ENCODE measurements at places on chromosomes 1 and 21. TPM values are rescaled to one million over a fixed set of nuclear protein-coding genes. Genes with fewer than 3 reads are reported as not detected.

DNA sequence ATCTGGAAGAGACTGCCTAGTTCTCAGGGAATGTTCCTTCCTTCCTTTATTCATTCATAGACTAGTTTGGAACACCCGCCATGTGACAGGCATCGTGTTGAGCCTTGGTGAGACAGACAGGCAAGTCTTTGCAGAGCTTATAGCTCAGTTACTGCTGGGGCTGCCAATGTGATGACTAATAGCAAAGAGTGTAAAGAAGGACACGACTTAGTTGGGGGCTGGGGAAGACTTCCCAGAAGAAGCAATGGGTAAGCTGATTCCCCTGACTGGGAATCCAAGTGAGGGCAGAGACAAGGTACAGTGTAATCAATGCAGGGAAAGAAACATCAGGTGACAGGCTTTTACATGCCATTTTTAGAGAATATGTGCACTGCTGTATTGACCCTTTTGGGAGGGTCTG is 51.2 kb downstream of the TENT5C start:
- no peak for DNase-seq

GRCh38 chr1:11080931-11081330 is 18.7 kb downstream of the EXOSC10 start:
- no peak for DNase-seq

DNA sequence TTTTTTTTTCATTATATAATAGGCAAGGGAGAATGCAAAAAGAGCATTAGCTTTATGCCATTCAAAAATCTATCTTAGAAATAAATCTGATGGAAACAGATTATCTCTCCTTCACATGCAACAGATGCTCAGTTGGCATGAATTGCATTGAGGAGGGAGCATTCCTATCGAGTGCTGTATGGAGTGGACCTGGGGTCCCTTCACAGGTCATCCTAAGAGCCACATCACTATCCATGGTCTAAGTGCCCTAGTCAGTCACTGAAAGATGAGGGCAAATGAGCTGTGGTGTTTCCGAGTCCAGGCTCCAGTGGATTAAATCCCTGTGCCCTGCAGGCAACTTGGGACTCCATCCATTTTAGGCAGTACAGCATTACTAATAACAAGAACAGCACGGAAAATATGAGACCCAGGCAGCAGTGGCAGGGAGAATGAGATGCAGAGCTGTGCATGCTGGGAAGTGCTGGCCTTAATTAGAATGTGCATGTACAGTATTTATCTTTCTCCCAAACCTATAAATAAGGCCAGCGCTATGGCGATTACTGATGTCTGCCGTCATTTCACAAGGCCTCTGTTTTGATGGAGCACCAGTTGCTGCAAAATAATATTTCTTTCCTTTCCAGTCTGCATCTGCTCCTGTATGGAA is 512.3 kb upstream of the PLXNA2 start:
- DNase-seq, result no peak

DNA sequence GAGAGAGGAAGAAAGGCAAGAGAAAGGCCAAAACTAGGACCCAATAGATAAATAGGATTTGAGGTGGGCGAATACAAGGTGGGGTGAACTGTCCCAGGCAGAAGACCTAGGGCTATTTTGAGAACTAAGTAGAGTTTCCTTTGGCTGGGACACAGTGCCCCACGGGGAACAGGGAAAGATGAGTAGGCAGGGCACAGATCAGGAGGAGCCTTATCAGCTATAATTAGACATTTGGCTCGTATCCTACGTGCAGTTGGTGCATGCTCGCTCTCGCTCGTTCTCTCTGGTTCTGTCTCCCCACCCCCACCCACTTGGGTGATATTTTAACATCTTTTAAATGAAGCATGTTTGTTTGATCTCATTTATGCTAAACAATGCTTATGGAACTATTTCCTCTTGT is 235.0 kb upstream of the JUN start:
- no peak for DNase-seq

DNA sequence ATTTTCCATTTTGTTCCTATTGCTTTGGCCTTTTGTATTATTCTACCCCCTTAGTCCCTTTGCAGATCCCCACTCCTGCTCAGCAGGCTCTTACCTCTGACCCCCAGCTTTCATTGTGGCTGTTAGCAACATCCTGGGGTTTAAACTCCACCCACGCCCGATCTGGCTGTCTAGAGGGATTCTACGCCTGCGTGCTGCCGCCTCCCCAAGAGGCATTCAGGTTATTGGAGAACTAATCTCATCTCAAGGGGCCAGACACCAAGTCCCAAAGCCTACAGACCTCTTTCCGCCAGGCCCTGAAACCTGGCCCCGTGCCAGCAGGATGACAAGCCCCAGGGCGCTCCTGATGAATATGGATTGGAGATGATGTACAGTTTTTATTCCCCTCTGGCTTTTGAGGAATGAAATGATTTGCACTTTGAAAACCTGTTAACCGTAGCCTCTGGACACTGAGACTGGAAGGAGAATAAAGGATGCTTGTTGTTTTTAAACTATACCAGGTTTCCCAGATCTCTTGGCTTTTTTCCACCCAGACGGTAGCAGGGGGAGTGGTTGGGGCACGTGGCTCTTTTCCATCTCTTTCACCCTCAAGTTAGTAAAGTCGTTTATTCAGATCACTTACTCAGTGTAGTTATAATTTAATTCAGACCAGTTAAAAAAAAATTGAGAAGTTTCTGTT is 14.5 kb upstream of the IKBKE start:
- no peak for DNase-seq

DNA sequence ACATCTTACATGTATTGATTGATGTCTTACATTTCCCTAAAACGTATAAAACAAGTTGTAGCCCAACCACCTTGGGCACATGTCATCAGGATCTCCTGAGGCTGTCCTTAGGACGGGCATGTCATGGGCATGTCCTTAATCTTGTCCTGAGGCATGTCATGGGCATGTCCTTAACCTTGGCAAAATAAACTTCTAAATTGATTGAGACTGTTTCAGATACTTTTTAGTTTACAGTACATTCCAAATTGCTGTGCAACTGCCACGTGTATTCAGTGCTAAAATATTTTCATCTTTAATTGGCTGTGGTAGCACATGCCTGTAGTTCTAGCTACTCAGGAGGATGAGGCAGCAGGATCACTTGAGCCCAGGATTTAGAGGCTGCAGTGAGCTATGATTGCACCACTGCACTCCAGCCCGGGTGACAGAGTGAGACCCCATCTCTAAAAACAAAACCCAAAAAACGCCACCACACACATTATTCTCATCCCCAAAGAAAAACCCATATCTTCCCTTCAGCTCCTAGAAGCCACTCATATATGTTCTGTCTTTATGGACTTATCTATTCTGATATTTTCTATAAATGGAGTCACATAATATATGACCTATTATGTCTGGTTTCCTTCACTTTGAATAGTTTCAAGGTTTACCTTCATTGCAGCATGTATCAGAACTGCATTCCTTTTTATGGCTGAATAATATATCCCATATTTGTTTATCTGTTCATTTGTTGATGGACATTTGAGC is 96.0 kb upstream of the BTG3 start:
- DNase-seq, result no peak

DNA sequence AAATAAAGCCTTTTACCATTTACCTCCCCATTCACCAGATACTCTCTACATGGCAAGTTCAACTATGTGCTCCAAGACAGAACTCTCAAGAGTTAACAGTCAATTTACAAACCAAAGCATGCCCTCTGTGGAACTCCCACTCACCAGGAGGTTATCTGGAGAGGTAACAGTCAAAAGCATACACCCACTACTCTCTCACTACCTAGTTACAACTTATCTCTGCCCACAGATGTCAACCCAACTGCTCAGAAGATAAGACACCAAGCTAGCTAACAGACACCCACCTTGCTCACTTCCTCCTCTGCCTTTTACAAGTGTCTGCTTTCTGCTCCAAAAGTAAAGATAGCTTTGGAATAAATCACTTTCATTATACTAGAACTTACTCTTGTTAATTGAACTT is 131.0 kb downstream of the TRIM33 start:
- no peak for DNase-seq

DNA sequence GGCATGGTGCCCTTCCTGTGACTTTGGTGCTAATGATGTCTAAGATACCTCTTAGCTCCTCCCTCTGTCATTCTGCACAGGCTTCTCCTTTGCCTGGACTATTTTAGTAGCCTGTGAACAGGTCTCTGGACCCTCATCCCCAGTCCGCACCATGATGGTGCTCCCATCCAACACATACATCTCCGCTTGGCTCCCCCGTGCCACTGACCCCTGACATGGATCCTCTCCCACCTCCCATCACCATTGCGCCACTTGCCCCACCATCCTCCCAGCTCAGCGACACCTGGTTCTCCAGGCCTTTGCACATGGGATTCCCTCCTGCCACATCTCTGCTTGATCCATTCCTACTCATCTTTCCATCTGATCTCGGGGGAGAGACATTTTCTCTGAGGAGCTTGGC is 33.9 kb downstream of the RUNX3 start:
- no peak for DNase-seq

GRCh38 chr1:67484492-67484891 is 54.3 kb upstream of the SERBP1 start:
- no peak for DNase-seq

- no peak for DNase-seq
Measured at GRCh38 chr1:43847290-43847689, 86.3 kb upstream of the ARTN start.

GRCh38 chr1:26401891-26402290 is 8.7 kb upstream of the LIN28A start:
- no peak for DNase-seq

DNA sequence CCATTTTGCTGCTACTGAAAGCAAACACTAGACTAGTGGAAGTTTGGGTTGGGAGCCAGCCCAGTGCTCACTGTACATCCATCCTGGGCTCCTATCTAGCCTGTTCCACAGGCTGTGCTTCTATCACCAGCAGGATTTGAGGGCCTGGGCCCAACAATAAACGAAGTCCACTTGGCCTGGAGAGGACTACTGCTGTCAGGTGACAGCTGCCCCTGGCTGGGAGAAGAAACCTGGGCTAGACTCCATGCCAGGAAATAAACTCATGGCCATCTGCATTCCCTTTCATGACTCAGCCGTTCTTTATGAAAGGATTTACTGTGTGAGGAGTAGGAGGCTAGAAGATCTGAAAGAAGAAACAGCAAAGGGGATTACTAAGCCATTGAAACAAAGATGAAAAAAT is 35.5 kb downstream of the COLGALT2 start:
- DNase-seq, result peak; percentile 43

DNA sequence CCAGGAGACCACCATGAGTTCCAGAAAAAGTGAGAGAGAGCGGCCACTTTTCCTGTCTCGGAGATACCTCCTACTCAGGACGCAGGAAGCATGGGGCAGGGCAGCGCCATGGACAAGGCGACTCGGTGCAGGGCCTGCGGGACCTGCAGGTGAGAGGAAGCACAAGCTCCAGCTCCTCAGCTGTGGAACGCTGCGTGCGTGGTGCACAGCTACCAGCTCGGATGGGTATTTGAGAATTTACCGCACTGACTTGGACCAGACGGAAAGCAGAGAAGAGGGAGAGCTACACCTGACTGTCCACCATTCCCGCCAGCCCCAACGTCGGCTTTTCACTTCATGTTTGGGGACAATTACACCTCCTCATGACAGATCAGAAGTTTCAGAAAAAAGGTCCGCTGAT is 8.2 kb upstream of the CDK11A start:
- no peak for DNase-seq

- DNase-seq, result no peak
Measured at GRCh38 chr1:212586206-212587015, 22.1 kb upstream of the ATF3 start.

DNA sequence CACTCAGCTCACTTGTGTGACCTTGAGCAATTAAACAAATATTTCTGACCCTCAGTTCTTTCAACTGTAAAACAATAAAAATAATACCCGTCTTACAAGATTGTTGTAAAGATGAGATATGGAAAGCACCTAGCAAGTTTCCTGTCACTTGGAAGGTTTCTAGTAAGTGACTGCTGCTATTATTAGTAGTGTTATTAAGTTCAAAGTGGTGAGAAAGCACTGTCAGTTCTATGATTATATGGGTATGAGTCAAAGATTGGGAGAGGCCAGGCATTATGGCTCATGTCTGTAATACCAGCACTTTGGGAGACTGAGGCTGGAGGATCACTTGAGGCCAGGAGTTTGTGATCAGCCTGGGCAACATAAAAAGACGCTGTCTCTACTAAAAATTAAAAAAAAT is 145.4 kb downstream of the C1orf21 start:
- no peak for DNase-seq

- DNase-seq, result no peak
Measured at GRCh38 chr21:31235671-31236450, 108.2 kb downstream of the TIAM1 start.

DNA sequence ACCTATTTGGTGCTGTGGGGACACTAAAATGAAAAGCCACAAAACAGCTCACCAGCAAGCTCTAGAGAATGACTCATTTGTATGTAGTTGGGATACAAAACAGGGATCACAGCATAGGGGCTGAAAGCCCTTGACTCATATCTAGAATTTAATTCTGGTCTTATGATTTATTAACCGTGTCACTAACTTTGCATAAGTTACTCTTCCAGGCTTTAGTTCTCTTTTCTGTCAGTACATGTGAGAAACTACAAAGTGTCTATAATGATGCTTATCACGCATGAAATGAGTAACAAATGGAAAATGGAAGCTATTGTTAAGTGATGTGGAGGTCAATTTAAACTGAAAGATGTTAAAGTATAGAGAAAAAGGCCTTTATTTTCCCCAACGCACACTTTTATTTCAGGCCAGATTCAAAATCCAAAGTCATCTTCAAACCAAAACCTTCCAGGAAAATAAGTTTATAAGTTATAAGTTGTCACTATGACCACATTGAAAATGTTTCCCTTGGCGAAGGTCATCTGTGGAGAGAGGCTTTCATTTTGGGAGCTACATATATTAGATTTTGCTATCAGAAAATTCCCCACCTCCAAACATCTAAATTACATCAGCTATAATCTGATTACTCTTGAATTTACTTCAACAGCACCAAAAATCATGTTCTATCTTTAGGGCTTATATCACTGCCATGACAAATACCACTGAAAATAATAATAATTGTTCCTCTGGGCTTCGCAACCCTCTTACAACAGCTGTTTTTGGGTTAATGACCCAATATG is 430.5 kb downstream of the MRPL39 start:
- no peak for DNase-seq

GRCh38 chr1:224747578-224747977 is 131.5 kb downstream of the CNIH3 start:
- DNase-seq, result no peak

GRCh38 chr1:100452641-100453040 is 85.3 kb upstream of the GPR88 start:
- DNase-seq, result no peak

Gene RGS4
- total RNA-seq, result 7.6 TPM

Gene NOC2L
- 54.1 TPM for total RNA-seq

Gene NBPF1
- total RNA-seq, result 64.2 TPM

Gene PRR9
- not detected for total RNA-seq

Gene CENPF
- total RNA-seq, result 3.5 TPM
